Stimulated activated naive CD8-positive, alpha-beta T cell treated with anti-CD3 and anti-CD28 coated beads, Interleukin-15, Interleukin-2, amounts not matched to agents 100 U/mL and 50 U/mL, for 24 hours (primary cell): ENCODE measurements at places on chromosomes 7 and 10.

DNA sequence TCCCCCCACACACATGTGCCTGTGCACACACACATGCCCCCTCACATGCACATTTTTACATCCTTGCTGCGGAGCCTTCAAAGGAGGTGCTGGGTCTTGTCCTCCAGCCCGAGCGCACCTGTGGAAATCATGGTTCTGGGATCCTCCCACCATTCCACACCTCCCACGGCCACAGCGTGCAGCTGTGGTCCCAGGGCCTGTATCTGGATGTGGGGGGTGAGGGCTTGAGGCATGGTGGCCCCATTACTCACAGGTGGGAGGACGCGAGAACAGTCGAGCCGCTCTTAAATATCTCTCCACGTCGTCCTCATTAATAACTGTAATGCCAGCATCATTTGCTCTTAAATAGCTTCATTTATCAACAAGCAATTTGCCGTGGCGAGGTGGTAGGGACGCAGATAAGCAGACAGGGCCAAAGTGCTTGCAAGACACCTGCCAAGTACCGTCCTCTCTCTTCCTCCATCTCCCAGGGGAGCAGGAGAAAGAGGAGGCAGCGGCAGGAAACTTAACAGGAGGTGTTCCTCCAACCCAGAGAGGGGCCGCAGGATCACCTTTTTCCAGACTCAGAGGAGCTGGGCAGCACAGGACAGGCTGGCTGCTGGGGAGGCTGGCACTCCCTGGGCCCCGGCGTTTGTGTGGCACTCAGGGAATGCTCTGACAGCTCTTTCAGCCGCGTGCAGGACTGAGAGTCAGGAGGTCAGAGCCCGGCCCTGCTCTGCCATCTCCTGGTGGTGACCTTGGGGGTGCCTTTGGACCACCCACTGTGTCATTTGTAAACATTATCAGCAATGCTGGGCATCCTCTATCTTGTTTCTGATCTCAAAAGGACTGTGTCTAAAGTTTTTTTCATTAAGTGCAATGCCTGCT is 87.4 kb downstream of the CDH23 start:
- no peak for DNase-seq

- DNase-seq = no peak
Observed at GRCh38 chr7:30331338-30331737, 46.9 kb downstream of the ZNRF2 start.

- DNase-seq = no peak
Observed at GRCh38 chr10:32315424-32315823, 31.5 kb downstream of the EPC1 start.

GRCh38 chr7:126696256-126697038 is 556.3 kb downstream of the GRM8 start:
- DNase-seq = no peak

- DNase-seq = no peak
Observed at GRCh38 chr7:49790209-49790608, 16.8 kb downstream of the VWC2 start.

DNA sequence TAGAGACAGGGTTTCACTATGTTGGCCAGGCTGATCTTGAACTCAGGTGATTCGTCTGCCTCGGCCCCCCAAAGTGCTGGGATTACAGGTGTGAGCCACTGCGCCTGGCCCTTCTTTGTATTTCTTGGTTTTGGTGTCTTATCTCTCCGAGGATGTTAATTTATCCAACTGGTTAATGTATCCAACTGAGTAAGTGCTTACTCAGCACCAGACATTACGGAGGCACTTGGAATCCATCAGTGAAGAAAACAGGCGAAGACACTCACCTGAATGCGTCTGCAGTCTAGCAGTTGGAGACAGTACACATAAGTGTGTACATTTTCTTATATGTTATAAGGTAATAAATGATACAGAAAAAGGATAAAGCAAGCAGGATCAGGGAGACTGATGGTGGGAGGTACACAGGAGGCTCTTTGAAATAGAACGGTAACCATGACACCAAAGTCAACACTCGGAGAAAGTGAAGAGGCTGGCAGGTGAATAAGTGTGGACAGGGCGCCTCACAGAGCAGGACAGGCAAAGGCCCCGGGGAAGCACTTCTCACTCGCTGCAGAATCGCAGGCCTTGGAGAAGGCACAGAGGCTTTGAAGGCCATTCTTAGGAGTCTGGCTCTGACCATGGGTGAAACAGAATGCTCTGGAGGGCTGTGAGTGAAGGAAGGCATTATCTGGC is 73.1 kb downstream of the LANCL2 start:
- DNase-seq = no peak

GRCh38 chr10:97858001-97858439 is 8.4 kb downstream of the GOLGA7B start:
- no peak for DNase-seq

DNA sequence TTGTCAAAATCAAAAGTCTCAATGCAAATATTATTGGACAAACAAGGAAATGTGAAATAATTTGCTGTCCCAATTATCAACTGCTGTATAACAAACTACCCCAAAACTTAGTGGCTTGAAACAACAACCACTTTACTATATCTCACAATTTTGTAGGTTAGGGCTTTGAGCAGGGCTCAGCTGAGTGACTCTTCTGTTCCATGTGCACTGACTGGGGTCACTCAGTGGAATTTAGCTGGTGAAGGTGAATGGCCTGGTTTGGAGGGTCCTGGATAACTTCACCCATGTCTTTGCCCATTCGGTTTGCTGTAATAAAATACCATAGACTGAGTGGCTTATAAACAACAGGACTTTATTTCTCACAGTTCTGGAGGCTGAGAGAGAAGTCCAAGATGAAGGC is 3.7 kb upstream of the GSDME start:
- DNase-seq = no peak

GRCh38 chr10:47244560-47245500 is 55.2 kb upstream of the GDF10 start:
- DNase-seq = no peak

DNA sequence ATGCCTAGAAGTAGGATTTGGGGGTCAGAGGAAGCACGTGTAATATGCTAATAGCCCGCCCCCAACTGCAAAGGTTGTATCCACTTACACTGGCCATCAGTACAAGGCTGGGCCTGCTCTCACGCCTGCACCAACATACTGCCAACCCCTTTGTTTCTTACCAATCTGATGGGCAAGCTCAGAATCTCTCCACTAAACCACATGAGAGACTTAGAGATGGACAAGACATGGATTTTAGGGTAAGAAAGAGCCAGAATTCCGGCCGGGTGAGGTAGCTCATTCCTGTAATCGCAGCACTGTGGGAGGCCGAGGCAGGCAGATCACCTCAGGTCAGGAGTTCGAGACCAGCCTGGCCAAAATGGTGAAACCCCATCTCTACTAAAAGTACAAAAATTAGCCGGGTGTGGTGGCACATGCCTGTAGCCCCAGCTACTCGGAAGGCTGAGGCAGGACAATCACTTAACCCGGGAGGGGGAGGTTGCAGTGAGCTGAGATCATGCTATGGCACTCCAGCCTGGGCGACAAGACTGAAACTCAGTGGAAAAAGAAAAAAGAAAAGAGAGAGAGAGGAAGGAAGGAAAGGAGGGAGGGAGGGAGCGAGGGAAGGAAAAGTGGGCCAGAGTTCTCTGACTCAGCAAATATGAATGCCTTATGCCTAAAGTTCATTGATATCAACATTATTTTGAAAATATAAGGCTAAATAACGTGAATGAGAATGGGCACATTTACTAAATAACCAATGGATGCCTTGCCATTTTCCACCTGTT is 162.2 kb downstream of the SLIT1 start:
- DNase-seq = no peak

GRCh38 chr7:6831018-6831725 is 5.1 kb upstream of the CCZ1B start:
- no peak for DNase-seq

- no peak for DNase-seq
Observed at GRCh38 chr10:29636178-29636577, 1.4 kb upstream of the SVIL start.

DNA sequence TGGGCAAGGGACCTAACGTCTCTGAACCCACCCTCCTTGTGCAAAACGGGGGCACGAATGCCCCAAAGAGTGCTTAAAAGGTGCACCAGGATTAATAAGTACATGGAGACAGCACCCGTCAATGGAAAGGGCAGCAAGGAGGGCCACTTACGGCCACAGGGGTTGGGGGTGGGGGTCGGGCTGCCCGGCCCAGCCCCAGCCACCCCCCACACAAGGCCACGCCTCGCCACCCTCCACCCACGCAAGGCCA is 213.4 kb downstream of the MAD1L1 start:
- no peak for DNase-seq

DNA sequence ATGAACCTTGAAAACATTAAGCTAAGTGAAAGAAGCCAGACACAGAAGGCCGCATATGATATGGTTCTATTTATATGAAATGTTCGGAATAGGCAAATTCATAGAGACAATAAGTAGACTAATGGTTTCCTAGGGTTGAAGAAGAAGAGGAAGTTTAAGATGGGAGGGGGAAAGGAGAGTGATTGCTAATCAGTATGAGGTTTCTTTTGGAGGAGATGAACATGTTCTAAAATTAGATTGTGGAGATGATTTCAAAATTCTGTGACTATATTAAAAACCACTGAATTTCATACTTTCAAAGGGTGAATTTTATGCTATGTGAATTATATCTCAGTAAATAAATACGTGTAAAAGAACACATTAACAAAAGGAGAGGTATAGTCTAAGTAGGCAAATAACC is 176.4 kb upstream of the HPS1 start:
- DNase-seq = no peak

- DNase-seq = no peak
Observed at GRCh38 chr7:146956321-146956720, 839.7 kb downstream of the CNTNAP2 start.

- no peak for DNase-seq
Observed at GRCh38 chr10:52768001-52768532, 4.5 kb downstream of the MBL2 start.

DNA sequence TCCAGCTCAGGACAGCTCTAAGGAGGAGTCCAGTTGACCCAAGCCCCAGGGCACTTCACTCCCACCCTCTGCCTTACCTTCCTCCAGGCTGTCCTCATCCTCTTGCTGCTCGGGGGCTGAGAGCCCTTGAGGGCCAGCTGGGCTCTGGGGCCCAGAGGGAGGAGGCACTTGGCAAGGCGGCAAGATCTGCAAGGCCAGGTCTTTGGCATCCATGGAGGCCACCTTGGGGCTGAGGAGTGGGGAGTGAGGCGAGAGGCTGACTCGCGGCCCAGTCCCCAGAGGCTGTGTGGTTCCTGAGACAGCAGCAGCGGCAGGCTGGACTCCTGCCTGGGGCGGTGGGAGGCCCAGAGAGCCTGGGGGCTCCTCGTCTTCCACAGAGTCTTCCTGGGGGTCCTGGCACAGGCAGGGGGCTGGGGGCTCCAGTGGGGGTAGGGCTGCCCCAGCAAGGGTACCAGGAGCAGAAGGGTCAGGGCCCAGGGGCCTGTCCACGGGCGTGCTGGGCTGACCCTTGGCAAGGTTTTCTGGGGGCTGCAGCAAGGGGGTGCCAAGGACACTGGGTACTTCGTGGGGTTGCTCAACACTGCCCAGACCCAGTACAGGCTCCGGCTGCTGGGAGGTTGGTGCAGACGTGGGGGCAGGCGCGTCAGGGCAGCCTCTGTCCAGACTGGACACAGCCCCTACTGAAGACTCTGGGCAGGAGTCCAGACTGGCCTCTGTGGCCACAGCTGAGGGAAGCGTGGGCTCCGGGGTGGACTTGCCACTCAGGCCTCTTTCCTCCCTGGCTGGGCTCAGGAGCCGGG is 6.5 kb downstream of the NACAD start:
- no peak for DNase-seq

GRCh38 chr10:97538839-97539238 is 33.7 kb upstream of the ANKRD2 start:
- DNase-seq = no peak

GRCh38 chr10:6692856-6693255 is 112.8 kb upstream of the PRKCQ start:
- DNase-seq = no peak

DNA sequence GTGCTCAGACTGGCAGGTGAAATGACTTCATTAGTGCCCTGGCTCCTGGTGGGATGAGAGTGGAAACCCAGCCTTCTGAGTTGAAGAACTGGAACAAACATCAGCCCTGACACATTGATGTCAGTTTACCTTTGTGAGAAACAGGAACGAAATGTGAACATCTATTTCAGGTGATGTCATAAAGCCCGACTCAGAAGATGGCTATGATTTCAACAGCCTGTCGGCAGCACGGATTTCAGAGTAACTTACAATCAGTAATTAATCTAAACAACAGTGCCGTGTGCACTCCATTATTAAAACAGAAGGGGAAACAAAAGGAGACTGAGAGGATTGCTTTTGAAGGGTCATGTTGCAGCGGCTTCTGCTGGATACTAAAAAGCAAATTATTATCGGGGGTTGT is 243.2 kb downstream of the FRMD4A start:
- DNase-seq = no peak

- no peak for DNase-seq
Observed at GRCh38 chr10:96338279-96338925, 20.4 kb downstream of the OPALIN start.

DNA sequence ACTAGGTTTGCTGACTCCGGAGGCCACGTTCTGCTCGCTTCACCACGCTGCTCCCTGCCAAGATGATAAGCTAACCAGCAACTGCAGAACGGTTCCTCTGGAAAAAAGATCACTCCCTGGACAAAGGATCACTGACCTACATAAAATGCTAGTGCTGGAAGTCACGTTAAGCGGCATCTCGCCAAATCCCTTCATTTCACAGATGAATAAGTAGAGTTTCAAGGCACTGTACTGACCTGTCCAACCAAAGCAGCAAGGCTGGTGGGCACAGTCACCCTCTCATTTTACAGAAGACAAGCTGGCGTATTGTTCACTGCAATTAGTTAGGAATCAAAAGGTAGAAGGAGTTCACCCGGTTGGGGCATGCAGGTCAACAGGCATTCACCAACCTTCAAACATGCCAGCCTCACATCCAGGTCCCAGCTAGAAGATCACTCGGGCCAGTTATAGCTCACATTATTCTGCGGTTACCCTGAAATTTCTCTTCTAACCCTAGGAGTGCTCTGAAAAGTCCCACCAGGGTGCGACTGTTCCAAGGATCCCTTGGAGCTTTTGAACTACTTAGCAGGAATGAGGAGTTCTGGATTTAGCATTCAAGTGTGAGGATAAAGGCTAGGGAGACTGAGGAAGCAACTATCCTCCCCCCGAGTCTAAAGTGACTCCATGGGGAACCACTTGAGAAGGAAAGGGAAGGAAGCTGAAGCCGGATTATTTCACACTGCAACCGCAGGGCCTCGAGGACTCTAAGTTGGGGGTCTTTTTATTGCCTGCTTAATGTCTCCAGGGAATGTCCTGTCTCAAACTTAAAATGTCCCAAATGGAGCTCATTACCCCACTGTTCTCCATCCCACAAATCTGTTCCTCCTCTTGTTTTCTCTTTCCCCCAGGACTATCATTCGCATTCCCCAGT is 32.8 kb downstream of the HIPK2 start:
- no peak for DNase-seq

- DNase-seq = no peak
Observed at GRCh38 chr10:11724938-11725776, 17.0 kb upstream of the ECHDC3 start.
